ENCODE measurements at places on chromosomes 4 and X.

DNA sequence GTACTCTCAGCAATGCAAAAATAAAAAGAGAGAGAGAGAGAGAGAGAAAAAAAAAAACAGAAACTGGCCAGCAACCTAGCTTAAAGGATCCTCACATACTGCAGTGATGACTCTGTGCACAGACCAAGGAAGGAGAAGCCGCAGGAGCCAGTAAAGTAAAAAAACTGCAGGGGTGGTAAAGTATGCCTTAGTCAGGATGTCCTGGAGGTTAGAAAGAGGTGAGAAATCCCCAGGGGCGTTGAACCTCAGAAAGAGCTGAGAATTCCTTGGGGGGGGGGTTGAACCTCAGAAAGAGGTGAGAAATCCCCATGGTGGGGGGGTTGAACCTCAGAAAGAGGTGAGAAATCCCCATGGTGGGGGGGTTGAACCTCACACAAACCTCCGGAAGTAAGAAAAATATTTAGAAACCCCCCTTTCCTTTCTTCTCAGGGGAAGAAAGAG is 48.0 kb downstream of the MAGEA9 start:
- no peak for DNase-seq

- DNase-seq: no peak
These were observed 5.9 kb downstream of the ADD1 start for GRCh38 chr4:2849267-2850152.

DNA sequence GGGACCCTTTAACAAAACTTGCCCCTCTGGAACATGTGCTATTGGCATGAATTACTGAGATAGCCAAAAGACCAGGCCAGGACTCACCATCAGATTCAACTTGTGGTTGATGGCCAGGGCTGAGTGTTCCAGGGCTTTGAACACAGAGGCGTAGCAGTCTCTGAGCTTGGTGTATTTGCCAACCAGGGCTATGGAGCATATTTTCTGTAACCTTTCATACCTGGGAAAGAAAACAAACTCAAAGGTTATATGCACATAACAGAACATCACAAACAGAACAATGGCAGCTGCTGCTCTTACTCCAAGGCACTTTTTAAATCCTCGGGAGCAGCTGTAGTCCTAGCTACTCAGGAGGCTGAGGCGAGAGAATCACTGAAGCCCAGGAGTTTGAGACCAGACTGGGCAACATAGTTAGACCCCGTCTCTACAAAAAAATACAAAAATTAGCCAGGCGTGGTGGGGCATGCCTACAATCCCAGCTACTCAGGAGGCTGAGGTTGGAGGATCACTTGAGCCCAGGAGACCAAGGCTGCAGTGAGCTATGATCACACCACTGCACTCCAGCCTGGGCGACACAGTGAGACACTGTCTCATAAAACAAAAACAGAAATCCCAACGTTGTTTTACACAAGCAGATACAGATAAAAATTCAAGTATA is 29.3 kb downstream of the CTPS2 start:
- DNase-seq: no peak

DNA sequence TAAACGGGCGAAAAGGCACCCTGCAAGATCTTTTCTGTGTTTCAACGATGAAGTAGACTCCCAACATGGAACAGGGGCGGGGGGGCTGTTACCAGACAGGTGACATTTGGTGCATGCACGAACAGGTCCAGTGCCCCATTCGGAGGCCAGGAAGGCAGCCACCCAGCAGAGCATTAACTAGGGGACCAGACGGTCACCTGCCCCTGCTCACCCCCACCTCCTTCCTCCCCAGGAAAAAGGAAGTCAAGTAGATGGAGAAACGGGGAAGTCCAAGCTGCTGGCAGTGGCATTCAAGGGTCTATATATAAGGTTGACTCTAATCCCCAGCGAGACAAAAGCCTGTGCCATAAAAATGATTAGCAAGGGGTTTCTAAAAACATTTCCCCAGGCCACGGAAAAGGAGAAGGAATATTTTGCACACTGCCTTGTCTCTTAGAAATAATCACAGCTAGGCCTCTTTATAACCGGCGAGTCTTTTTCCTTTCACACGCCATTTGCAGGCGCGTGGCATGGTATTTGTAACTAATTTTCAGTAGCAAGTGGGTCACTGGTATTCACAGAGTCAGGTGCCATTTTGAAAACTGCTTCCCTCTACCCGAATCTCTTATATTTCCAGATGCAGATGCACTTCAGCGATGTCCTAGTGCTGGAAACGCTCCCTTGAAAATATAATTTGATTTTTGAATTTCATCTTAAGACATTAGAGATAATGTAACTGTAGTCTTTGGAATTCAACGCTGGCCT is 1.2 kb upstream of the TMSB4X start:
- no peak for DNase-seq

- no peak for DNase-seq
These were observed 178.4 kb downstream of the ANKRD50 start for GRCh38 chr4:124534131-124534530.

DNA sequence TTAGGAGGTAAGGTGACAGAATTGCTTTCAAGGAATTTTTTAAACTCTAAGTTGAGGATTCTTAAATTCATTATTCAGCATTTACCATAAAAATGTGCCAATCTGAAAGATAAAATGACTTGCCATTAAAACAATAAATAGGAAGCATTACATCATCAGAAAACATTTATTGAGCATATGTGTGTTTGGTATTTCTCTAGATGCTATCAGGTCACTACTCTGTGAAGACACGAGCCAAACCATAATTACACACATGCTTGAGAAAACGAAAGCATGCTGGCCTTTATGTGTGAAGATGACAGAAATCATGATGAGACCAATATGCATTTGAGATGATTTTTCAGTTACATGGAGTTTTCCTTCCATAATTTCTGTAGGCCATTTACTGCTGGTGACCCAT is 12.3 kb upstream of the IL21 start:
- DNase-seq: no peak

DNA sequence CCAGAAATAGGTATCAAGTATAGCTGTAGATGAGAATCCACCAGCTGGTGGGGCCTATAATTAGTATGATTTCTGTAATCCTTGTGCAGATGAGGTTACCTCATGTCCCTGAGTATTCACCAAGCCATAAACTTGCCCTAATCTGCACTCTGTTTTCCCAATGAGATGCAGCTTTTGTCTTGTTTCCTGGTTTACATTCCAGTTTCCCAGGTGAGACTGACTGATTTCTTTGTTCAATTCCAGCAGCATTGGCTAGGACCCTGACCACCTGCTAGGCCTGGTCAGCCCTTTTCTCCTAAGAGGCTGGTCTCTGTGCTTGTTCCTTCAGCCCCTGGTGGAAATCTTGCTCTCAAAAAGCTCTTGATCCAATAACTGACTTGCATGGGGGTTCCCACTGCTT is 44.6 kb downstream of the GABRB1 start:
- DNase-seq: no peak

- DNase-seq: no peak
These were observed 1.6 kb downstream of the SLC49A3 start for GRCh38 chr4:687048-687970.

DNA sequence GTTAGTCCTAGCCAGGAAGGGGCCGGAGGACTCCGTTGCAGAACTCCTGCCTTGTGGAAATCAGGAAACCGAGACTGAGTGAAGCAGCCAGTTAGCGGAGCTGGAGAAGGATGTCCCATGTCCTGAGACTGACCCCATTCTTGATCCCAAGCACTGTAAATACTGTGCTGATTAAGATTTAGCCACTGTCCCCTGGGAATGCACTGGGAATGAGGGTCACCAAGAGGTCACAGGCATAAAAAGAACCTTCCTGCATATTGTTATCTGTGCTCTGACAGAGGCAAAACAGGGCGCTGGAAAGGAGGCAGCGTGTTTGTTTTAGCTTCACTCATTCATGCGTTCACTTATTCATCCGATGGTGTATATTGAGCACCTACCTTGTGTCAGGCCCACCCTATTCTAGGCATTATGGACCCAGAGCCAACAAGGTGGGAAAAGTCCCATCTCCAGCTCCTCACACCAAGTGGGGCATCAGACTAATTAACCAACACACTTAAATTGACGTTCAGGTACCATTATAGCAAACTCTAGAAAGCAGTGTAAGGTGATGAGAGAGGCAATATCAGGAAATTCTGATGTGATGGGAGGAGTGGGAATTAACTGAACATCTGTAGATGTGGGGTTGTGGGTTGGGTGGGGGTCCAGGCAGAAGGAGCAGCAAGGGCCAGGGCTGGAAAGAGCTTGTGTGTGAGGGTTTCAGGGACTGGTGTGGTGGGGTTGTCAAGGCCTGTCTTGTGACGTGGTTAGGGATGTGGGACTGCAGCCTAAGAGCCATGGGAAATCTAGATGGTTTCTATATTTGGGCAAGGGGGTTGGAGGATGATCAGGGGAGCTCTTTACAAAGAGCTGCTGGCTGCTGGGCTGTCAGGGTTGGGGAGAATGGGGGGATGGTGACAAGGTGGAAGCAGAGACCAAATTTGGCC is 10.6 kb upstream of the SLC2A9 start:
- DNase-seq: no peak

DNA sequence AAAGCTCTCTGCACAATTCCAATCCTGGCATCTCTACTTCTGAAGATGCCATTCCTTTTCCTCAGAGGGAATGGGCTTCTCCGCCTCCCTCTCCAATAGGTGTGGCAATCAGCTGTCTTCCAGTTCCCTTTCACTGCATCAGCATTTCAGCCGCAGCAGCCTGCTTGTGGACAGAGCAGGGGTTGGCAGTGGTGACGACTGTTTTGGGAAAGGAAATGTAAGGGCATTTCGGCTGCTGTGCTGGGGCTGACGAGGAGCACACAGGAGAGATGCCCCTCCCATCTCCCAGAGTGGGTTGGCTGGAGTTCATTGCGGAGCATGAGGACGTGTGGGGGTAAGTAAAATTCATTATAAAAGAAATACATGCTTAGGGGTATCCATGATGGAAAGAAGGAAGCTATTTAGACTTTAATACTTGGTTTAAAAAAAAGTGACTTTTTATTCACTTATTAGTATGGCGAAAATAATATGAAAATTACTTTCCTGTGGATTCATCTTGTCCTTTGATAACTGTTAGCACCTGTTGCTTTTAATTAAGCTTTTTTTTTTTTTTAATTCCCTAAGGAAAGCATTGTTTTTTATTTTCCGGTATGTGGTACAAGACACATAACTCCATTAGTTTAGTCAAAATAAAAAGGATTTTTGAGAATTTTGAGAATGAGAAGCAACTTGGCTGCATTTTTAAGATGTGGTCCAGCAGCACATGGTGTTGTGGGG is at the start of gene LIMCH1:
TSS of gene LIMCH1 (plus strand) at position 141 of the 717 bp plus-strand sequence. CDS start 67,839 bp downstream, outside the sequence.
- DNase-seq: no peak

GRCh38 chrX:48003367-48003757 is 427 bp downstream of the ZNF182 start:
- no peak for DNase-seq

DNA sequence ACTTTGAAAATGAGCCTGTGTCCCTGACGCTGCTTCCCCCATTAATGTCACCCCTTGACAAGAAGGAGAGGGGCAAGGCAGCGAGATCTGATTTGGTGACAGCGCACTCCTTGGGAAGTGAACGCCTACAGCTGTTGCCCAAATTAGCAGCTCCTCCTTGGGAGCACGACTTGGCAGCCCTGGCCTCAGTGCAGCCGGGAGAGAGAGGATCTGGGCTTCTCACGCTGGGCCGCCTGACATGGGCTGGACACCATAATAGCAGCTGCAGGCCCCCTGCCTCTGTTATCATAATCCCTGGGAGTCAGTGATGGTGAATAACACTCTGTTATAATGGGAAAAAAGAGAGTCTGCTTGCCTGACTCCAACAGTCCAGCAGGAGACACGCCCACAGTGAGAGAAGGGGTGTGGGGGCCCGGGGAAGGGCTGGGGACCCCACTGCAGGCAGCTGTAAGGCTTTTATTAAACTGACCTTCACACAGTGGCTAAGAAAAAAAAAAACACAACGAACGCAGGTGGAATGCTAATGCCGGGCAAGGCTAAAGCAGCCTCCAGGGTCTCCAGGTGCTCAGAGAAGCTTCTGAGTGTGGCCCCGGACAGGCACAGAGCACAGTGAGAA is 73.3 kb downstream of the PSAPL1 start:
- DNase-seq: no peak

DNA sequence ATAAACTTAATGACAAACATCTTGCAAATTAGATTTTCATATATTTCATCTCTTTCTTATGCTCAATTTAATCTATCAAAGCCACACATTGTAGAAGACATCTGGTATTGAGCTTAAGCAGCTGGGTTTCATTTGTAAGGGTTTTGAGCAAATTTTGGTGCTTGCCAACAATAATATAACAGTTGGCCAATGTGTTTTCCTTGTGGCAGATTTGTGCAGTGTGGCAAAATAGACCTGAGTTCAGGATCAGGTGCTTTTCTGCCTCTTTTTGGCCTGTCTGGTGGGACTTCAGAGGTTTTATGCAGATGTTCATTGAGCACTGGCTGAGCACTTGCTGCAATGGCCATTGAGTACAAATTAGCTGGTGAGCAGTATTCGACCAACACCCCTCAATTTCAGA is 301.9 kb downstream of the BMPR1B start:
- no peak for DNase-seq

GRCh38 chr4:112213856-112214255 is 17.7 kb upstream of the AP1AR start:
- peak; percentile 63 for DNase-seq

- peak; percentile 32 for DNase-seq
These were observed 34.0 kb upstream of the GYPA start for GRCh38 chr4:144174401-144175067.
